Urinary bladder (tissue), 4 donors: ENCODE measurements at places on chromosomes 6 and 20. TPM values are rescaled to one million over a fixed set of nuclear protein-coding genes. Genes with fewer than 3 reads are reported as not detected.

The MCCD1 gene
- not detected for total RNA-seq

The HS3ST5 gene
- 3.7 TPM for total RNA-seq

The RNF144B gene
- total RNA-seq, result 13.2 TPM

The BPIFA1 gene
- total RNA-seq, result not detected

The RIPPLY2 gene
- 0.26 TPM for total RNA-seq

The IRF4 gene
- total RNA-seq, result 2.0 TPM

The GFOD1 gene
- 13.7 TPM for total RNA-seq

The SERPINB6 gene
- total RNA-seq, result 58.8 TPM

The FAM162B gene
- 12.0 TPM for total RNA-seq

The ALDH8A1 gene
- 1.1 TPM for total RNA-seq

The FRK gene
- total RNA-seq, result 7.3 TPM

The TAB2 gene
- 78.3 TPM for total RNA-seq

The BTNL2 gene
- total RNA-seq, result not detected

The TCP11 gene
- 0.37 TPM for total RNA-seq

The ATXN1 gene
- total RNA-seq, result 137 TPM

The DEFB127 gene
- not detected for total RNA-seq

The CBLN4 gene
- 11.7 TPM for total RNA-seq

The TTLL9 gene
- total RNA-seq, result 0.26 TPM

The CD83 gene
- total RNA-seq, result 16.9 TPM

The HFE gene
- 7.3 TPM for total RNA-seq

The PRSS16 gene
- 2.0 TPM for total RNA-seq

The PGC gene
- total RNA-seq, result not detected

The SLC4A11 gene
- total RNA-seq, result 0.37 TPM

The GNAS-AS1 gene
- total RNA-seq, result 1.4 TPM

The RALGAPB gene
- total RNA-seq, result 52.5 TPM

The ILRUN gene
- total RNA-seq, result 38.1 TPM

The CCR6 gene
- total RNA-seq, result not detected

The HSPA1B gene
- 137 TPM for total RNA-seq

The CRISP2 gene
- total RNA-seq, result not detected

The CHD6 gene
- 61.5 TPM for total RNA-seq

The ANKEF1 gene
- 1.7 TPM for total RNA-seq

The TSBP1 gene
- not detected for total RNA-seq

The HLA-DQA1 gene
- total RNA-seq, result 16.0 TPM

The CCN6 gene
- total RNA-seq, result not detected
